ENCODE measurements at places on chromosomes 5 and 9.

DNA sequence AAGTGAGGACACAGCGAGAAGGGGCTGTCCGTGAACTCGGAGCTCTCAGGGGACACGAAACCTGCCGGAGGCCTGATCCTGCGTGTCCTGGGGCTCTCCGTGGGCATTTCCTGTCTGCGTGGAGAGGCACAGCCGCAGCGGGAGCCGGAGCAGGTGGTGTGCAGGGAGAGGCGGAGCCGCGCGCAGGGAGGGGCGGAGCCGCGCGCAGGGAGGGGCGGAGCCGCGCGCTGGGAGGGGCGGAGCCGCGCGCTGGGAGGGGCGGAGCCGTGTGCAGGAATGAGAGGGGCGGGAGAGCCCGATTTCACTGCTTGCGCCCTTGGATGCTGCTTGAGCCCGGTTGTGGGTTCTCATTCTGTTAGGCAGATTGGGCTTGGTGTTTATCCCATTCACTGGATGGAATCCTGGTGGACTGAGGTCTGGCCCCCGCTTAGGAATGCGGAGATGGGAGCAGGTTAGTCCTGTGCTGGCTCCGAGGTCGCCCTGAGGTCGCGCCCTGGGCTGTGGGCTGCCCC is 26.7 kb downstream of the NDUFS6 start:
- DNase-seq, result no peak

DNA sequence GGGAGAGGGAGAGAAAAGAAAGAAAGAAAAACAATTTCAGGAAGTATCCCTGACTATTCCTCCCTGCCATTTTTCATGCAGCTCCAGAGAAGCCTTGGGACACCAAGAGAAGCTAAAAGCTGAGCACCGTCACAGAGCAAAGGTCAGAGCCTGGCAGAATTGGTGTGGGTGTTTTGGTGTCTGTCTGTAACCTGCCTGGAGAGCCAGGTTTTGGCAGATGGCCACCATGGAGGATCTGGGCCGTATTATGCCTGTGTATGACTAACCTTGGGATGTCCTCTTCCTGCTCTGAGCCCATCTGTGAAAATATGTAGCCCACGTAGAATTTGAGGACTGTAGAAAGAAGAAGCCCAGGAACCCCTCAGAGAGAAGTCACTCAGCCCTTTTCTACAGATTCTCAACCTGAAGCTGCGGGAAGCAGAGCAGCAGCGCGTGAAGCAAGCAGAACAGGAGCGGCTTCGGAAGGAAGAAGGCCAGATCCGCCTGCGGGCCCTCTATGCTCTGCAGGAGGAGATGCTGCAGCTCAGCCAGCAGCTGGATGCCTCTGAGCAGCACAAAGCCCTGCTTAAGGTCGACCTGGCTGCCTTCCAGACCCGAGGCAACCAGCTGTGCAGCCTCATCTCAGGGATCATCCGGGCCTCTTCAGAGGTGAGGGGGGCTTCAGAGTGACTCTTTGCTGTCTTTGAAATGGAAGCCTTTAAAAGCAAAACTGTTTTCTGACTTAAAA is 18.8 kb downstream of the GLE1 start:
- no peak for DNase-seq

DNA sequence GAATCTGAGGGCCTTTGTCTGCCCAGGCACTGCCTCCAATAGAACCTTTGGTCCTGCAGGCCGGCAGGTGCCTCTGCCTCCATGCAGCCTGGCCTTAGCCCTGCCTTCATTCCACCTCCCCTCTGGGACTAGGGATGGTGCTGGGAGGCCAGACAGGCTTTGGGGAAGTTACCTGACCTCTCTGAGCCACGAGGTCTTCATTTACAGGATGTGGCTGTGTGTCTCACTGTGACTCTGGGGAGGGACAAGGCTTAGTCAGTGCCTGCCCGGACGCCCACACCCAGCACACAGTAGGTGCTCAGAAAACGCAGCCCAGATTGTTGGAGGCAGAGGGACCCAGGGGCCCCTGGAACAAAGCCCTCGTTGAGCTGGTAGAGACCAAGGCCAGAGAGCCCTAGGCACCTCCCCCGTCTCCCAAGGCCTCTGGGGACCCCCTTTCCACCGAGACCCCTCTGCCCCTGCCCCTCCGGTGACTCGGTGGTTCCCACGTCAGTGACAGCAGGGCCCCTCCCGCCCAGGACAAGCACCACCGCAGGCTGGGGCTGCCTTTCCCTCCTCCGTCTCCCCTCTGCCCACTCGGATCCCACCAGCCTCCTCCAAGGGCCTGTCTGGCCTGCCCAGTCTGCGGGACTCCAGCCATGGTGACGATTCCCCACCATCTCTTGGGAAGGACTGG is 46.9 kb upstream of the EGFL7 start:
- DNase-seq, result no peak

DNA sequence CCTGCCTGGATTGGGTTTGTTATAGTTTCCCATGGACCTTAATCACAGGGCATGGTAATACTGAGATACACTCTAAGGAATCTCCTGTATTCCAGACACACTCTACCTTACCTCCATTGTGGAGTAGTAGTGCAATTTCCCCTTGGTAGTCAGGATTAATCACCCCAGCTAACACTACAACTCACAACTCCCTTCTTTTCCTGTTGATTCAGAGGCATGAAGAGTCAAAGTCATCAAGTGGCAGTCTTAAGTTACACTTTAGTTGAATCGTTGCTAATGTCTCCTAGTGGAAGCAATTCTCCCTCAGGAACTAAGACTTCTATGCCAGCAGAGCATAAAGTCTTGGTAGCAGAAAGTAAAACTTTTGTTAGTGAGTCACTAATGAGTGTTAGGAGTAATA is 122.7 kb upstream of the APC start:
- no peak for DNase-seq

DNA sequence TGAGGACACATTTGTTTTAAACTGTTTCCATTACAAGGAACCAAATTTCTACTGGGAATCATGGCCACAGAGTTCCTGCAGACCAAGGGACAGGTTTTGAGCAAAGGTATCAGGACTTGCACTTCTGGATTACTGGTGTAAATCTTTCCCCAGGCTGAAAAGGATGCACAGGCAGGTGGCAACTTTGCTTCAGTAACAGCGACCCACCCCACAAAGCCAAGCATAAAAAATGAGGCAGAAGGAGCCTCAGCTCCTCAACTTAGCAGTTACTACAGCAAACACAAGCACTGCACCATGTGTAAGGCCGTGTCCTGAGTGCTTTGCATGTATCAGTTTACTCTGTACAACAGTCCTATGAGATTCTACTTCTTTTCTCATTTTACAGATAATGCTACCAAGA is 251.9 kb downstream of the EBF1 start:
- no peak for DNase-seq

Measured in prostate gland (tissue), 2 donors.